ENCODE measurements at places on chromosomes 2 and 18. TPM values are rescaled to one million over a fixed set of nuclear protein-coding genes. Genes with fewer than 3 reads are reported as not detected.

- no peak for DNase-seq
Measured at GRCh38 chr2:236866542-236867340, 218.9 kb upstream of the COPS8 start.

DNA sequence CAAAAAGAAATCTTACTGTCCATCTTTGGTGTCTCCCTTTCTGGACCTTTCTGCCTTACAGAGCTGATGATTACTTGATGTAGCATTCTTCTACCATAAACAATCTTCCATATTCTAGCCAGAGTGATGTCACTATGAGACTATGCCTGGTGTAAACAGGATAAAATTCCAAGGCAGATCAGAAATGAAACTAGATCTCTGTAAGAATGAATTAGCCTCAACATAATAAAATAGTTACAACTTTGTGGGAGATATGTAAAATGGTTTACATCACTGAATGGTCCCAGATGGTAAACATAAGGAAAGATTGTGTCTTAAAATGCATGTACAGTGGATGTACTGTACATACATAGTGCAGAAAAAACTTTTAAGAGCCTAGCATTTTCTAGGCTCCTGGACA lies 112.3 kb upstream of the ZNF521 start:
- DNase-seq = no peak

DNA sequence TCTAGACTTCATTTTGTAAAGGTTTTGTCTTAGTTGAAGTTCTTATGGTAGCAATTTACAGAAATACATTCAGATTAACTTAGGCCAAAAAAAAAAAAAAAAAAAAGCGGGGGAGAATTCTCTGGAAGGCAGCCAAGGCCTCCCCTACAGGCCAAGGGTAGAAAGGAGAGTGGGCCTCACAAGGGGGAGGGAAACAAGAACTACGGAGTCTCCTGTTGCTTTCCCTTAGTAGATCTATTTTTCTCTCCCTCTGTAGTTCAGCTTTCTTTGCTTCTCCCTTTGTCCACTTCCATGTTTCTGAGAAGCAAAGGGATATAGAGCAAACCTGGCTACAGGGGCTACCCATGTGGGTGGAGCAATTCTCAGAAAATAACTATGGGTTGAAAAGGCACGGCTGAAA lies 2.4 kb upstream of the STK11IP start:
- DNase-seq = no peak

- DNase-seq = no peak
Measured at GRCh38 chr2:184633726-184634125, 35.4 kb downstream of the ZNF804A start.

DNA sequence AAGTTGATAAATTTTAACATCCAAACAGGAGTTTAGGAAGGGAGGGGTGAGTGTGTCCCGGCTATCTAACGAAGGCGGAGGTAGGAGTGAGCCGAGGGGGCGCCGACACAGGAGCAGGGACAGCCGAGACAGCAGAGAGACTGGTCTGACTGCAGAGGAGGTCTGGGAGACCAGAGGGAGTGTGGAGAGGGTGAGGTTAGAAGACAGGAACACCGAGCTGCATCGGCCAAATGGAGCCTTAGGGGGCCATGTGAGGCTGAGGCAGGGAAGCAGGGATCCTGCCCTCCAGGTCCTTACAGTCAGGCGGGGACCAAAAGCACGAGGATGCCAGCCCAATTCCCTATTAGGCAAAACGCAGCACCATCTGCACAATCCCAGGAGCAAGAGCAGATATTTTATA lies 67.0 kb downstream of the SFXN5 start:
- DNase-seq = peak; percentile 24

DNA sequence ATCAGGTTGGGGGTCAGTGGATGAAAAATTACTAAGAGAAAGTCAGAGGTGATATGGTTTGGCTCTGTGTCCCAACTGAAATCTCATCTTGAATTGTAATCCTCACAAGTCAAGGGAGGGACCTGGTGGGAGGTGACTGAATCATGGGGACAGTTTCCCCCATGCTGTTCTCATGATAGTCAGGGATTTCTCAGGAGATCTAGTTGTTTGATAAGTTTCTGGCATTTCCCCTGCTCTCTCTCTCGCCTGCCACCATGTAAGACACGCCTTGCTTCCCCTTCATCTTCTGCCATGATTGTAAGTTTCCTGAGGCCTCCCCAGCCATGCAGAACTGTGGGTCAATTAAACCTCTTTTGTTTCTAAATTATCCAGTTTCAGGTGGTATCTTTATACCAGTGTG lies 945.8 kb upstream of the CRIM1 start:
- no peak for DNase-seq

LRP2 gene
- not detected for total RNA-seq

DNA sequence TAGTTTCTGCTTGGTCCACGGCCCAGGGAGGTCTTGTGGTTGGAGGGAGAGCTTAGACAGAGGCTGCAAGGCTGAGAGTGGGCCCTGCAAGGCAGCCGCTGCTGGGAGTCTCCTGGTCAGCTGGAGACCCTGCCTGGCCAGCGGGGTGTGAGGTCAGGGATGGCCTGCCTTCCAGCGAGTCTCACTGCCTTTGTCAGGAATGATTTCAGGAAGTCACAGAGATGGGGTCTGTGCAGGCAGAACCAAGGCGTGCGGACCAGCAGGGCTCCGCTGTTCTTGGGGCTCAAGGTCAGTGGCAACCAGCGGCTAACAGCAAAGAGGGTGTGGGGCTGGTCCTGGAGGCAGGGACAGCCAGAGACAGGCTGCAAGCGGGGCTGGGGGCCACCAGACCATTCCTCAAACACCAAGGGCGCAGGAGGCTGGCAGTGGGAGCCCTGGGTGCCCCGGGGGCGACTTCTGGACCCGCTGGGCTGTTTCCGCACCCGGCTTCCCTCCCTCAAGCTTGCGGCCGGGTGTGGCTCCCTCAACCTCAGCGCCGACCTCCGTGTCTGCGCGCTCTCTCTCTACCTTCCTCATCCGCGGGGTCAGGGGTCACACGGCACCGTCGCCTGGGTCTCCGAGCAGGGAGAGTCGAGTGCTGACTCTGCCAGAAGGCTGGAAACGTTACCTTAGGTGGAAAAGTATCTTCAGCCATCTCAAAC lies 124.5 kb upstream of the CTDP1 start:
- DNase-seq = peak; percentile 42

FBXO41 gene
- total RNA-seq = 8.4 TPM

DNA sequence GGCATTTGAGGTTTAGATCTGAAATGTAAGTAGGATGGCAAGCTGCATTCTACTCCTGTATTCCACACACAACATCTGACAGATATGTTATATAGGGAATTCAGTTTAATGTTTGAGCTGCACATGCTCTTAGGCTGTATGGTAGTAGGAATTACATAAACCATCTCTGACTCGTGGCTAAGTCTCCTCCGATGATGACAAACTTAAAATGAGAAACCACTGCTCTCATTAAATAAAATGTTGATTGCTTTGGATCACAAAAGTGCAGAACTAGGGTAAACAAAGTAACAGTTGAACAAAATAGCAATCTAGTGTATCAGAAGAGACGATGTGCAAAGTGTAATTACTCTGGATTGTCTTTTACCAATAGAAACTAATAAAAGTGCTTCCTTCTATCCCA lies 50.1 kb upstream of the WDR75 start:
- no peak for DNase-seq

- no peak for DNase-seq
Measured at GRCh38 chr18:25651553-25651952, 299.6 kb upstream of the ZNF521 start.
